Dorsolateral prefrontal cortex (tissue), 122 donors: ENCODE measurements at places on chromosomes 12 and 14. TPM values are rescaled to one million over a fixed set of nuclear protein-coding genes. Genes with fewer than 3 reads are reported as not detected.

The ZNF891 gene
- total RNA-seq = 7.1 TPM

The DAO gene
- total RNA-seq = not detected

The TEX22 gene
- total RNA-seq = 5.6 TPM

The NRIP2 gene
- total RNA-seq = 14.8 TPM

The NOS1 gene
- total RNA-seq = 9.1 TPM

The GUCY2C gene
- 0.45 TPM for total RNA-seq

The FGF6 gene
- total RNA-seq = not detected

The PRKD1 gene
- total RNA-seq = 33.9 TPM

The ZDHHC22 gene
- 41.5 TPM for total RNA-seq

The SRSF5 gene
- total RNA-seq = 491 TPM

The HOXC6 gene
- not detected for total RNA-seq

The RNU7-1 gene
- not detected for total RNA-seq

The C12orf54 gene
- not detected for total RNA-seq

The SERPINA3 gene
- total RNA-seq = 14.4 TPM

The ITGB7 gene
- not detected for total RNA-seq

The GALNT8 gene
- 50.4 TPM for total RNA-seq

The EFS gene
- 31.7 TPM for total RNA-seq

The MDGA2 gene
- 30.8 TPM for total RNA-seq

The DLK1 gene
- not detected for total RNA-seq

The P2RX4 gene
- 12.5 TPM for total RNA-seq

The C12orf75 gene
- 5.7 TPM for total RNA-seq

The NEUROD4 gene
- not detected for total RNA-seq

The CLEC4A gene
- total RNA-seq = not detected

The CLEC2D gene
- total RNA-seq = 4.3 TPM

The DLGAP5 gene
- not detected for total RNA-seq

The GARIN6 gene
- not detected for total RNA-seq

The NXPH4 gene
- total RNA-seq = 4.1 TPM

The CRADD gene
- total RNA-seq = 35.5 TPM

The CHFR gene
- 56.6 TPM for total RNA-seq

The SAMD15 gene
- total RNA-seq = 3.1 TPM

The CCDC196 gene
- not detected for total RNA-seq
